ENCODE measurements at places on chromosomes 13 and 19.

GRCh38 chr13:87788363-87788762 is 117.2 kb downstream of the SLITRK5 start:
- no peak for DNase-seq

DNA sequence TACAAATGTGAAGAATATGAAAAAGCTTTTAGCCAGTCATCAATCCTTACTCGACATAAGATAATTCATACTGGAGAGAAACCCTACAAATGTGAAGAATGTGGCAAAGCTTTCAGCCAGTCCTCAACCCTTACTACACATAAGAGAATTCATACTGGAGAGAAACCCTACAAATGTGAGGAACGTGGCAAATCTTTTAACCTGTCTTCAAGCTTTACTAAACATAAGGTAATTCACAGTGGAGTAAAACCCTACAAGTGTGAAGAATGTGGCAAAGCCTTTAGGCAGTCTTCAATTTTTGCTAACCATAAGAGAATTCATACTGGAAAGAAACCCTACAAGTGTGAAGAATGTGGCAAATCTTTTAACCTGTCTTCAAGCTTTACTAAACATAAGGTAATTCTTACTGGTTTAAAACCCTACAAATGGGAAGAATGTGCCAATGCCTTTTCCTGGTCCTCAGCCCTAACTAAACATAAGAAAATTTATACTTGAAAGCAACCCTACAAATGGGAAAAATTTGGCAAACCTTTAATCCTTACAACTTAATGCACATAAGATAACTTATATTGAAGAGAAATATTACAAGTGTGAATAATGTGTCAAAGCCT is 74.1 kb upstream of the ZNF681 start:
- no peak for DNase-seq

GRCh38 chr19:56400485-56400884 is 3.6 kb upstream of the ZNF583 start:
- no peak for DNase-seq

DNA sequence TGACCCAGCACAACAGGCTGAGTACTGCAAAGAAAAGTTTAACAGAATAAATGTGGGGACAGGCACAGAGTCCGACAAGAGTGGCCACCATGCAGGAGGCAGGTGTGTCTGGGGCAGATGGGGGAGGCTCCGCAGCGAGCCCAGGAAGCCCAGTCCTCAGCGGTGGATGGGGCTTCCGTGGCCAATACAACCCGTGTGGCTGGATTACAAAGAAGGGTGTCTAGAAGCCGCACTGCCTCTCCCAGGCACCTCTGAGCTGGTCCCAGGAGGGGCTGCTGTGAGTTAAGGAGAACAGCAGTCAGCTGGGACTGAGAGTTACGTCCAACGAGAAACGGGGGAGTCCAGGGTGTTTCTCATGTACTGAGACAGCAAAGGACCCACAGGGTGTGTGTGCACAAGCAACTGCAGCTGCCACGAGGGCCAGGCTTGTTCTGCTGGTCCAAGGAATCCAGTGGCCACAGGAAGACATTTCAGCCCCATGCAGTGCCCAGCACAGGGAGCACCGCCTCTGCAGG is 70.2 kb downstream of the SPACA7 start:
- DNase-seq, result no peak

DNA sequence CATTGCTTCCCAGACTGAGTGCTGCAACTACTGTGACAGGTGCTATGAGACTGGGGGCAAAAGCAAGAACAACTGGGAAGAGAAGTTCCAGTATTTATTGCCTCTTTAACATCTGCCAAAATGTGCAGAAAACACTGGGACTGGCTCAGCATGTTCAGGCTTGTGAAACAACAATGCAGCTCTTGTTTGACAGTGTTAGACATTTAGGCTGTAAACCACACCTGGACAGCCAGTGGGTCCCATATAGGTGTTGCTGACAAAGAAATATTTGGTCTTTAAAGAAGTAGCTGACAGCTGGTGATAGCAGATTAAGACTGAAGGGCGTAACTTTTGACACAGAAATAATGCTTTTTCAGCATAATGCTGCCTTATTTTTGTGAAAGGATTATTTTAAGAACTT is 88.1 kb downstream of the STOML3 start:
- DNase-seq, result no peak

GRCh38 chr13:49958321-49958720 is 22.2 kb upstream of the SPRYD7 start:
- no peak for DNase-seq

- no peak for DNase-seq
Measured at GRCh38 chr13:29597246-29597645, 1.8 kb upstream of the SLC7A1 start.
